GM12892 (cell line): ENCODE measurements at places on chromosomes 1 and 21.

DNA sequence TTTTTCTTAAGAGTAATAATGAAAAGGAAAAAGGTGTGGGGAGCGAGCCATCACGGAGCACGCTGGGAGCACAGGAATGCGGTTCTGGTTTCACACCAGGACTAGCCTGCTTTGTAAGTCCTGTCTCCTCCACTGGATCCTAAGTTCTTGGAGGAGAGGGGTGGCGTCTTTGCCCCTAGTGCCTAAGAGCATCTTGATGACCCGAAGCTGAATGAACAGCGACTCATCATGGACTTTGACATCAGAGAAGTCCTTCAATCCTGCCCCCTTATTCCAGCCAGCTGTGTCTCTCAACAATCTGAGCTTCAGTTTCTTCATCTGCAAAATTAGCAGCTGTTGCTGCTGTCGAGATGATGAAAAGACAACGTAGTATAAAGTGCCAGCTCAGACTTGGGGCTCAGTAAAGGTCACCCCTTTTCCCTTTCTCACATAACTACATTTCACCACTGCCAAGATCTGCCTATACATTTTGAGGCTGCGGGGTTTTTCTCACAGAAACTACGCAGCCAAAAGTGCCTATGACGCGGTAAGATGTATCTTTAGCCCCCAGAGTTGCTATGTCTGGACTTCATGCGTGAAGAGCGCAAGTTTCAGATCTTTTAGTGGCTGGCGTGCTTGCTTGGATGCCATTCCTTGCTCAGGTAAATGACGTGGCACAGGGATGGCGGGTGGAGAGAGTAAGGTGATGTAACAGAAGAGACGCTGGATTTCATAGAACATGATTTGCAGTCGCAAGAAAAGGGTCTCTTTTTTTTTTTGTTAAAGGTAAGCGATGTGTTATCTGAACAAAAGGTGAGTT is 4.9 kb upstream of the PRDM2 start:
- no peak for DNase-seq

GRCh38 chr1:26043765-26044164 is 2.2 kb downstream of the SLC30A2 start:
- DNase-seq = no peak

- DNase-seq = no peak
Observed at GRCh38 chr21:32403201-32403777, 9.2 kb upstream of the EVA1C start.

- no peak for DNase-seq
Observed at GRCh38 chr1:37410815-37411214, 63.6 kb upstream of the ZC3H12A start.
